ENCODE measurements at places on chromosomes 16 and 17.

GRCh38 chr17:6456914-6457687 lies 12.8 kb downstream of the PIMREG start:
- no peak for DNase-seq

GRCh38 chr17:45719335-45720071 lies 64.6 kb upstream of the CRHR1 start:
- peak; percentile 4 for DNase-seq

DNA sequence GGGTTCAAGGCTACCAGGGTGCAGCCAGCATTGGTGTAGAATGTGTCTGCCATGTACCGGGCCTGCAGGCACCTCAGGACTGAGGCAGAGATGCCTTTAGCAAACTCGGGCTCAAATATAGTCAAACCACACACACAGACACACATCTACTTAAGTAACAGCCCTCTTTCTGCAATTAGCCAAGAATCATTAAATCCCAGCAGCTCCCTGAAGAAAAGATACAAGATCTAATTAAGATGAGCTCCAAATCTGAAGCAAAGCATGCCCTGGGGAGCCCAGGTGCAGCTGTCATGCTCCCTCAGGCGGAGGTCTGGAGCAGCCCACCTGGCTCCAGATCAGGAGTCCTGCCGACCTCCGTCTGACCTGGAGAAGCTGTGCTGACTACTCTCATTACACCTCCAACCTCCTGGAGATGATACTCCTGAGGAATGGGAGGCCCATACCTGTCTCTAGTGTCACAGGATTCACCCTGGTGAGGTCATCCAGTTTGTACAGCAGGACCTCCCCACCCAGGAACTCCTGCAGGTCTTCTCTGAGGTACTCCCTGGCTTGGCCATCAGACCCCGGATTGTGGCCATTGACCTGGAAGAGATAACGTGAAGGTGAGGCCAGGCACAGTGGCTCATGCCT lies 6.9 kb downstream of the MYO19 start:
- DNase-seq, result no peak

DNA sequence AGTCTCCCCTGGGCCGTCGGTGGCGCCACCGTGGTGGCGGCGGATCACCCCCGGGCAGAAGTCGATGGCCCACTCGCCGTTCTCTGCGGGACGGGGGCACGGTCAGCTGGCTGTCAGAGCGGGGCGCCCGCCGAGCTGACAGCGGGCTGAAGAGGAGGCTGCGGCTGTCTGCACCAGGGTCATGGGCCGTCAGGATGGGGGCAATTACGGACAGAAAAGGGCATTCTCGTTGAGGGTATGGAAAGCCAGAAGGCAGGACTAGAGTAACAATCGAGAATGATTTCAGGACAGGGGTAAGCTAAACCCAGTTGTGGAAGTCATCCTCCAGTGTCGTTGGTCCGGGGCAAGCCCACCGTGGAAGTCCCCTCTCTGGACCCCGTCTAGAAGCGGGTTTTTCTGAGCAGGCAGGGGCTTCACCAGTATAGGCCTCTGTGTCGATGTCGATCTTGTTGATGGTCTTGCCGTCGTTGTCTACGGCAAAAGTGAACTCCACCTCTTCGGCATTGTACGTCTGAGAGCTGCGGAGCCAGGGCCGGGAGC lies 1.7 kb downstream of the CHRNE start:
- DNase-seq, result no peak

DNA sequence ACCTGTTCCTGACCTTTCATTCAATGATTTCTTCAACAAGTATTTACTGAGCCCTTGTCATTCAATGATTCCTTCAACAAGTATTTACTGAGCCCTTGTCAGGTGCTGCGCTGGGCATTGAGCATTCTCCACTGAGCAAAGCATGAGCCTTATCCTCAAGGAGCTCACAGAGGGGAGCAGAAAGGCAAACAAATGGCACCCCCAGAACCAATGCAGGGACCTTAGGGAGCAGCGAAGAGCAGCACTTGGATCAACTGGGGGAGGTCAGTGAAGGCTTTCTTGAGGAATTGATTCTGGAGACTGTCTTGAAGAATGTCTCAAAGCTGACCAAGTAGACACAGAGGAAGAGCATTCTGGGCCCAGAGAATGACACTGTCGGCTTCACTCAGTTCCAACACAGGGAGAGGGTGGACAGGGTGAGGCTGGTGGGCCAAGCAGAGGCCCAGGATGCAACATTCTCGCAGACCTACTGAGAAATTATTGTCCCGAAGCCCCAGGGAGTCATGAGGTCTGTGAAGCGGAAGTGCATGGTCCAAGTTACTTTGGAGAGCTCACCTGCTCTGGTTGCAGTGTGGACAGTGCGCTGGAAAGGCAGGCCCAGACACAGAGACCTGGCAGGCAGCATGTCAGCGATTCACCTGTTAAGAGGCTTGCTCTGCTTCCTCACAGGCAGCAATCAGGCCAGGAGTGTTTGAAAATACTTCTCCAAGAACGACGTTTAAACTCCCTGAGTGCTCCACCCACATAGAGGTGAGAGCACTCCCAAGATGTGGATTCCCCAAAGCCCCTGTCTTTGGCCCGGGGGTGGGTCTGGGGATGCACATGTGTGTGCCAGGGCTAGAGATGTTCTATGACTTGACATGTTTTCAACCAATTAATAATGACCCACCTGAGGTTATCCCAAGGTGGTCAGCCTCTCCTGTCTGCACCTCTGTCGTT lies 3.2 kb upstream of the MPO start:
- no peak for DNase-seq

- DNase-seq, result no peak
Observed at GRCh38 chr17:58399974-58400373, 17.4 kb downstream of the RNF43 start.

GRCh38 chr16:81237282-81237681 lies 1.2 kb upstream of the BCO1 start:
- no peak for DNase-seq

DNA sequence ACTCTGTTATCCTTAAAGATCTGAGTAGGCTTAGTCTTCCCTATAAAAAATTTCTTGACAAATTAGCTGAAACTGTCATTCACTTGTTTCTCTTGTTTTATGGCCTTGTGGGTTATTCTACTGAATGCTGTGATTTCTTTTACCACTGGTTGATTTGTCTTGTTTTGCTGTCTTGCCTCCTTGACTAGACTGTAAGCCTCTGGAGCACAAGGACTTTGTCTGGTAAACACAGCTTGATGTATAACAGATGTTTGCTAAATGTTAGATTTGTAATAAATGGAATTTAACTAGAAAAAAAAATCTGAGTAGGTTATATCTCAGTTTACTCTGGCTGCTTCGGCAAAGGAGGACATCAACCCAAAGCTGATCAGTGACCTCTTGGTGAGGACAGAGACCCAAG lies 21.6 kb downstream of the VAC14 start:
- no peak for DNase-seq

DNA sequence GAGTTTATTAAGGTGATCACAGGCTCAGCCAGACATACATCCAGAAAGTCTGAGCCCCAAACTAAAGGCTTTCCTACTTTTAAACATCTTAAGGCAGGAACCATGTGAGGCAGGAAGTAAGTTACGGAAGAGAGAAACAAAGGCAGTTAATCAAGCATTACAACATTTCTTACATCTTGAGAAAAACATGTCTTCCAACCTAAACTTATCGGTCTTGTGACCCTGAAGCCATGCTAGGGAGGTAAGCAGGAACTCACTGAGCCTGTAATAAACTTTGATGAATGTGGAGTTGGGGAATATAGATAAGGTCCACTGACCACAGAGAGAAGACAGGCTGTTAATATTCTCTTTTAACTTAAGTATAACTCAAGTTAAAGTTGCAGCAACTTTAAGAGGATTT lies 3.5 kb upstream of the ACSM3 start:
- no peak for DNase-seq

GRCh38 chr17:73634629-73635028 lies 9.6 kb downstream of the SDK2 start:
- no peak for DNase-seq

GRCh38 chr17:29080323-29080722 lies 37.4 kb downstream of the PIPOX start:
- DNase-seq, result no peak

DNA sequence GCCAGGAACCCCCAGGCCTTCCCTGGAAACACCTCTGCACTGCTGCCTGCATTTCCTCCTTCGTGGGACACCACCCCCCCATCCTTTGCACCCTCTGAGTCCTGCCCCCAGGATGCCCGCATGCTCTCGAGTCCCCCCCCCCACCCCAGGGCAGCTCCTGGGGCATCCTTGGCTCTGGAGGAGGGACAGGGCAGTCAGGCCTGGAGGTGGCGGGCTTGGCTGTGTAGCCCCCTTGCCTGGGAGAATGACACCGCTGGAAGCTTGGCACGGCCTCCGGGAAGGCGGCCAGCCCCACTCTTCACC lies 98.9 kb upstream of the GSE1 start:
- DNase-seq, result no peak

All from stimulated activated CD4-positive, alpha-beta T cell treated with anti-CD3 and anti-CD28 coated beads, Interleukin-15, amount 100 ng/mL, for 24 hours (primary cell).